Activated naive CD4-positive, alpha-beta T cell treated with anti-CD3 and anti-CD28 coated beads for 36 hours (primary cell): ENCODE measurements at places on chromosomes 5 and 9. TPM values are rescaled to one million over a fixed set of nuclear protein-coding genes. Genes with fewer than 3 reads are reported as not detected.

The SEMA5A gene
- not detected for total RNA-seq

The CAPSL gene
- total RNA-seq, result 1.8 TPM

The NR5A1 gene
- not detected for total RNA-seq

The OMD gene
- not detected for total RNA-seq

The FAM163B gene
- not detected for total RNA-seq

The IRX1 gene
- total RNA-seq, result not detected

The SLC36A3 gene
- total RNA-seq, result not detected
